ENCODE measurements at places on chromosomes 6 and 20. TPM values are rescaled to one million over a fixed set of nuclear protein-coding genes. Genes with fewer than 3 reads are reported as not detected.

DNA sequence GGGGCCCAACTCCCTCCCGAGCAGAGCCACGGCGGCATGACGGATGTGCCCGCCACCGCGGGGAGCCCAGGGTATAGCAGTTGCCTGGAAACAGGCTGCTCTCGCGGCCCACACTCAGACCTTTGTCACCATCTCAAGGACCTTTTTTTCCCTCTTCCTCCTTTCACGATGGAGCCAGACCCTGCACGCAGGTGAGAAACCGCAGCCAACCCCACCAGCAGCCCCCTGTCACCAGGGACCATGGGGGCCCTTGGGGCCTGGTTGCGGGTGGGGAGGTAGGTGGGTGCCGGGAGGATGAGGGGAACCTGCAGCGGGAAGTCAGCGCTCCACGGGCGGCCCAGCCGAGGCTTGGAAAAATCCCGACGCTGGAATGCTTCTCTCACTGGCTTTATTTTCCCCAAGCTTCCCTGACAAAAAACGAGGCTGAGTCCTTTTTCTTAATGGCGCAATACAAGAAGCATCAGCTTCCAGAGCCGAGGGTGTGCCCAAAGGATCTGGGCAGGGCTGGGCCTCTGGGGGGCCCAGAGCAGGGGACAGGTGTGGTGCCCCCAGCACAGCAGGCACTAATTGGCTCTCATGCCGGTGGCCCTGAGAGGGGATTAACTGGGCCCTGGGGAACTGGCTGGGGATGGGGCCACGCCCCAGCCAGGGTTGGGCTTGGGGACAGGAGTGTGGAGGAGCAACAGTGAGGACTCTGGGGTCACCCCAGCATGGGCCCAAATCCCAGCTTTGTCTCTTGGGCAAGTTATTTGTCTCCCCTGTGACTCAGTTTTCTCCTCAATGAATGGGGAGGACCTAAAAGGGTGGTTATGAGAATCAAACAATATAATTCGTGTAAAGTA, 23.9 kb downstream of the NOL4L start:
- DNase-seq: no peak

The UST gene
- total RNA-seq: 0.92 TPM

GRCh38 chr20:7091655-7092054, 324.2 kb downstream of the BMP2 start:
- DNase-seq: no peak

DNA sequence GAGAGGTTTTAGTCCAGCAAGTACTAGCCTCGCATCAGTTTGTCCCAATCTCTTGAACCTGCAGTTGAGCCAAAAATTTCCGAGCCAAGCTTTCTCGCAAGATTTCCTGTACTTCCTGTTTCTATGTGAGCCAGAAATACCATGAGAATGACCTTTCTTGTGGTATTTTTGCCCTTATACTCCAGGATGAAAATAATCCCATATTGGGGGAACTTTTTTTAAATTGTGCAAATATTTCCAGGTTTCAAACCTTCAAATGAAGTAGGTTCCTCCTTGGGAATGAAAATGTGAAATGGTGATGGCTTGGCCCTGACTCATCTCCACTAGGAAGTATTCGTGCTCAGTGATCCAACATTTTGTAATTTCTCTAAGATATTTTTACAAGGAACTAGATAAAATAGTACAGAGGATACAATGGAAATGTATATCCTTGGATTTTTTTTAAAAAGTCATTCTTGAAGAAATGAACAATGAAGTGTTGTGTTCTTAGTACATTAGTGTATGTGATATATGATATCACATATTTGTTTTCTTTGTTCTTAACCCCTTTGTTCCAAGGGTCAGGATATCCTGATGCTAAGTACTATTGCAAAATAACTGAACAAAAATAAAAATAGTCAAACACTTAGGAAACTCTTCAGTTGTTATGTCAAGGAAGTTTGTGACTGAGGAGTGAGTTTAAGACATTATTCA, 184.0 kb downstream of the PDE7B start:
- DNase-seq: no peak

DNA sequence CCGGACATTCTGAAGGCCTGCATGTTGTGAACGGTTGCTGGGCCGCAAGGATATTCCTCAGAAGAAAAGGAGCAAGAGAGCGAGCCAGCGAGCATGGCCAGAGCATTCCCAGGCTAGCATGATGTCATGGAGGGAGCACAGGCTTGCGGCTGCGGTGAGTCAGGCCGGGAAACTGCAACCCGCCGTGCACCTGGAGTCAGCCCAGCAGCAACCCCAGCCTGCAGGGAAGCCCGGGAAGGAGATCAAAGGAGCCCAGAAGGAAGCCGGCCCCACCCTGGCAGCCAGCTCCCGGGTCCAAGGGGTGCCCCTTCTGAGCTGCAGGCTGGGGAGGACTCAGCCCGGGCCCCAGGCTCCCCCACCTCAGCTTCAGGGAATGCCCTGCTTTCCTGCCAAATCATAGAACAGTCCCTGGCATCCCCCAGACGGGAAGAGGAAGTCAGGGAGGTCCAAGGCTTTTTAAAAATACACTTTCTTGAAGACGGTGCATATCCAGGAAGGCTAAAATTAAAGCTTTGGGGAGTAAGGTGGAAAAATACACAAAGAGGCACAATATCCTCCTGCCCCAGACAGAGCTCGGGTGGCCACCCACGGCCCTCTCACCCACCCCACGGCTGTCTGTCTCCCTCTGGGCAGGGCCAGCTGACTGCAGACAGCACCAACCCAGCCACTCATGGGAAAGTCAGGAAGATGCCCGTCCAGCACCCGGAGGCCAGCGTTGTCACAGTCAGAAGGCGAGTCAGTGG, 53.7 kb downstream of the BMP7 start:
- no peak for DNase-seq

DNA sequence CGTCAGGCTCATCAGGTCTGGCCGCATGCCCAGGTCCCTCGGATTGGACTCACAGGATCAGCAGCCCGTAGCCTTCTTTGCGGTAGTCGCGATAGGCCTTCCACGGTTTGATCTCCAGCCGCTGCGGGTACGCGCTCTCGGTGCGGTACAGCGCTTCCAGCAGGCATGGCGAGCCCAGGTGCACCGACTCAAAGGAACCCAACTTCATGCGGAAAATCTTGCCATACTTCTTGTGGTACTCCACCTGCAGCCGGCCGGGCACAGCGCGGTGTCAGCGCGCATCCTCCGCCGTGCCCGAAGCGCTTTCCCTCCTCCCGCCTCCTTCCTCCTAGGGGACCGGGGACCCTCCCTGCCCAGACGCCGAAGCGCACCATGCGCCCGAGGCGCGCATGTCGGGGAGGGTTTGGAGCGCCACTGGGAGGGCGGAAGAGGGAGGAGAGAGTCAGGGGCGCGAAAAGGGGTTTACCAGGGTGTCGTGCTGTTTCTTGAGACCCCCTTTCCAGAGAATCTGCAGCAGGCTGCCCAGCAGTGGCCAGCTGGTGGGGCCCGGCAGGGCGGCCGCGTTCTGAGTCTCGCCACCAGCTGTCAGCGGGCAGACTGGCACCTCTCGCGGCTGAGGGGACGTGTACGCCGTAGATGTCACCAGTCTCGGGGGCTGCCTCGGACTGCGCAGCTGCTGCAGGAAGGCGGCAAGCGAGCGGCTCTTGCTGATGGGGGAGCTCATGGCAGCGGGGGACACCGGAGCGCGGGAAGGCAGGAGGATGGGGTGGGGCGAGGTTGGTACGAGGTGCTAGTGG, 732 bp downstream of the CYP24A1 start:
- no peak for DNase-seq

GRCh38 chr6:116472706-116473105, 11.5 kb downstream of the CALHM6 start:
- no peak for DNase-seq

The OR2H2 gene
- not detected for total RNA-seq

DNA sequence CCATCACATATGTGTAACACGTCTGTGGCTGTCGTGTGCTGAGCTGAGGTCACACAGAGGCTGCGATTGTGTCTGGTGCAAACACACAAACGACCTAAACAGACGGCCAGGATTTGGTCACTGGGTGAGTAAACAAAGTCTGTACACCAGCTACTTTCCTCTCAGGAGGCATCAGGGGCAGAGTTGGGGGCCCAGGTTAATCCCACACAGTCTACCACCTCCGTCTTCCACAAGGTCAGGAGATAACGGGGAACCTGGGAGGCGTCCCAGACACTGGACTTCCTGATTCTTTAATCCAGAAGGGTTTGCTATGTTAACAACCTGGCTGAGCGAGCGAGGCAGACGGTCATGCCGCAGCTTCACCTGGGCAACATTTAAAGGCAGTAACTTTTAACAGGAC, 1.5 kb downstream of the DACT2 start:
- no peak for DNase-seq

DNA sequence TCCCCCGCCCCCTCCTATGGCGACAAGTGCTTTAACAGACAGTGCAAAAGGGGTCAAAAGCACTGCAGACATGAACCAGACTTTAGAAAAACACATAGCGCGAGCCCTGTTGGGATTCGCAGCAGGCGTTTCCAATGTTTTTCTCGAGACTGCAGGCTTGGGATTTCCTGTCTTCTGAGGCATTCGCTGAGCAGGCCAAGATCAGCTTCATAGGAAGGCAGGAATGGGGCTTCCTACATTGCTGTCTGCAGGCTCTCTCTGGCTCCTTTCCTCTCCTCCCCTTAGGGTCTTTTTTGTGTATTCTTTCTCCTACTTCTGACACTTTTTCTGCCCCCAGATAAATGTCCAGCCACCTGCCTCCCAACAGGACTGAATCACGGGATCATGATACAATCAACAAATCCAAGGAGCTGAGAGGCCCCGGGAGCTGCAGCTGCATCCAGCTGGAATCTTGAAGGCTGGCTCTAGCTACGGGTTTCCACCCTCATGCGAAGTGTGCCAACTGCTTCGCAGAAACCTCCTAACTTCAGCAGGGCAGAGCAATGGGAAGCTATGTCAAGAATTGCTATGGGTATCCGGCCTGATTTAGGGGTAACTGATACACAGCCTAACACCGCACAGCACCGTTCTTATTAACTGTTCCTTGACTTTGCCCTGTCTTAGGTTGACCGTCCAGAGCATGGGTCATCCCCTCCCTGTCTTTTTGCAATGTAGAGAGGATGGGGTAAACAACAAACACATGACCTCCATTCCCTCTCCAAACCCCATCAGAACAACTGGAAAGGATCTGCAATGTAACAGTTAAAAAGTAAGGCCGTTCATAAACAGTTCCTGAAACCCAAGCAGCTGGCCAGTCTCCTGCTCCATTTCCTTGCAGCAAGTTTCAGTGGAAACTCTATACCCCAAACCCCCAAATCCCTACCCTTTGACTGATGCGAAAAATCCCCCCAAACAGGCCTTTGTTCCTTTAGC, 31.5 kb downstream of the SNX5 start:
- DNase-seq: no peak

The CCN2 gene
- not detected for total RNA-seq

DNA sequence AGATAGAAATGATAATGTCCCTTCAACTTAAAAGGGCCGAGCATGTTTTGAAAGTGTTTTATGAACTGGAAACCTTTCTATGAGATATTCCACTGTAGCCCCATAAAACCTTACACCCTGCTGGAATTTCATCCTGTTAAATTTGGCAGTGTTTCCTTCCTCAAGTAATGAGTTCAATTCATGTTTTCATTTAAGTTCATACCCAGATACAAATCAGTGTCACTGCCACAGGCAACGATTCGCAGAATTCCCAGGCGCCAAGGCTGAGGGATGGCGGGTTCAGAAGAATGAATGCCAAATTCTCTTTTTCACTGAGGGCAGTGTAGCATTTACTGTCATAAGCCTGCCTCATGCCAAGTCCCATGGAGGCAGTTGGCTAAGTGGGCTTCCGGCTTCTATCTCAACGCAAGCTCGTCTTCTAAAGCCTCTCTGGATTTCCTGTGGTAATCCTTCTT, 511.8 kb upstream of the ID4 start:
- no peak for DNase-seq

Measured in activated T-helper 2 cell treated with anti-CD3 and anti-CD28 coated beads, Interferon-gamma antibody, Interleukin-2, Interleukin-4, amounts not matched to agents 10 μg/mL and 5 μg/mL and 100 μg/mL, durations not matched to agents 14 hours and 24 hours and 36 hours (primary cell).